ENCODE measurements at places on chromosomes 1 and 21.

DNA sequence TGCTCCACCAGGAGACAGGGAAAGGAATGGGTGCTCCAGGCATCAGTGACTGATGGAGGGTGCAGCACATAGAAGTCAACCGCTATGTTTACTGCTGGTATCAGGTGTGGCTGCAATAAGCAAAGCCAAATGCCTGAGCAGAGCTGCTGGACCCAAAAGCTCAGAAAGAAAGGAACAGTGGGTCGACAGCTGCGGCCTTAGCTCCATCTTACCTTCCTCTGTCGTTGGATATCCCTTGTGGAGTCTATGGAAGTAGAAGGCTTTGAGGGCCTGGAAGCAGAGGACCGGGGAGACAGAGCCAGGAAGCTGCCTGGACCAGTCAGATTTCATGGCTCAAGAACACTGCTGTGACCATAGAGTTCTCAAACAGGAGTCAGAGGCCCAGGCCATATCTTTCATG is 45.3 kb downstream of the RIMS3 start:
- DNase-seq: no peak

GRCh38 chr1:228669242-228669585 is 66.1 kb upstream of the RHOU start:
- DNase-seq: no peak

GRCh38 chr21:33963848-33964555 is 48.4 kb upstream of the ATP5PO start:
- no peak for DNase-seq

DNA sequence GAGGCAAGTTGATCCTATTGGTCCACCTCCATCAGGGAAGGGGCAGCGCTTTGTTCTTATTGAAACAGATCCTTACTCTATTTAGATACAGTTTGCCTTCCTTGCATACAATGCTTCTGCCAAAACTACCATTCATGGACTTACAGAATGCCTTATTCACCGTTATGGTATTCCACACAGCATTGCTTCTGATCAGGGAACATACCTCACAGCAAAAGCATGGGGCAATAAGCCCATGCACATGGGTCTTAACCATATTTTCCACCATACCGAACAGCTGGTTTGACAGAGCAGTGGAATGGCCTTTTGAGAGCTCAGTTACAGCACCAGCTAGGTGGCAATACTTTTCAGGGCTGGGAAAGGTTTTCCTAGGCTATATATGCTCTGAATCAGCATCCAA is 544.8 kb upstream of the ADGRL4 start:
- no peak for DNase-seq

GRCh38 chr1:188363943-188364342 is 1535.2 kb downstream of the PLA2G4A start:
- DNase-seq: no peak

DNA sequence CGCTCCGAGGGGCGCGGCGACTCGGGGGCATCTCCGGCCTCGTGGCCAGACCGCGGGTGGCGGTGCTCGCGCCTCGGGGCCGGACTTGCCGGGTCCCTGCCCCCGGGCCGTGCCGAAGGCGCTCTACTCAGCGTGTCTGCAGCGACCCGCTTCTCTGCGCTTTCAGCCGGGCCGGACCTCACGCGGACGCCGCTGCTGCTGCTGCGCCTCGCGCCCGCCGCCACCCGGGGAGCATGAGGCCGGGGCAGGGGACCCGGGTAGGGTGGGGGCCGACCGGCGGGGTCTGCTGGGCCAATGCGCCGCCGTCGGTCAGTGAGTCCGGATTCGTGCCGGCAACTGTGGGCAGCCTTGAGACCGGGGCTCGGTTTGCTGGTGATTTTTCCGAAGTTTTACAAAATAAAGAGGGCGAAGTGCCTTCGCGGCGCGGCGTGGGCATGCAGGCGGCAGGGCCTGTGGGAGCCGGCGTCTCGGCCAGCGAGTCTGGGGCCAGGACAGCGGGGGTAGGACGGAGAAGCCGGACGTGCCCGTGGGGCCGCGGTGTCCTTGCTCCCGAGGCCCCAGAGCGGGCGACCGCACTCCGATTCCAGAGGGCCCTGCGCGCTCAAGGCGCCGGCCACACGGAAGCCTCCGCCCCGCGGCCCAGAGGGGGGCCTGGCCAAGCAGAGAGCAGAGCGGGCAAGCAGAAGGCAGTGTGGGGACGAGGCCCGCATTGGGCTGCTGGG is 749 bp downstream of the FAM163A start:
- no peak for DNase-seq

DNA sequence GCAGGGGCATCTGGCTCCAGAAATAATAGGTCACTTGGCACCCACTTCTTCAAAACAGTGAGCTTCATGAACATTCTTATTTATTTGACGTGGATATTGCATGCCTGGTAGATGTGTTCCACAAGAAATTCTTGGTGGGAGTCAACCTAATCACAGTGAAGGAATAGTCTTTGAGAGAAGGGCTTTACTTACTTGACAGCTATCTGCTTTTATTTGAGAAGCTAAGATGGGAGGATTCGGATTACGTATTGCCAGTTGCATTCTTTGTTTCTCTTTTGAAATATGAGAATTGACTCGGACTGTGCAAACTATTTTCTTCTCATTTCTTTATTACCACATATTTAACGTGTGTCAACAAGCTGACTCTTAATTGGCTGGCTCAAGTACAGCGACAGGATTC is 117.2 kb downstream of the FASLG start:
- no peak for DNase-seq

GRCh38 chr21:24197132-24197643 is 1410.1 kb downstream of the MRPL39 start:
- no peak for DNase-seq

GRCh38 chr1:34354367-34354766 is 177.7 kb downstream of the C1orf94 start:
- DNase-seq: no peak

DNA sequence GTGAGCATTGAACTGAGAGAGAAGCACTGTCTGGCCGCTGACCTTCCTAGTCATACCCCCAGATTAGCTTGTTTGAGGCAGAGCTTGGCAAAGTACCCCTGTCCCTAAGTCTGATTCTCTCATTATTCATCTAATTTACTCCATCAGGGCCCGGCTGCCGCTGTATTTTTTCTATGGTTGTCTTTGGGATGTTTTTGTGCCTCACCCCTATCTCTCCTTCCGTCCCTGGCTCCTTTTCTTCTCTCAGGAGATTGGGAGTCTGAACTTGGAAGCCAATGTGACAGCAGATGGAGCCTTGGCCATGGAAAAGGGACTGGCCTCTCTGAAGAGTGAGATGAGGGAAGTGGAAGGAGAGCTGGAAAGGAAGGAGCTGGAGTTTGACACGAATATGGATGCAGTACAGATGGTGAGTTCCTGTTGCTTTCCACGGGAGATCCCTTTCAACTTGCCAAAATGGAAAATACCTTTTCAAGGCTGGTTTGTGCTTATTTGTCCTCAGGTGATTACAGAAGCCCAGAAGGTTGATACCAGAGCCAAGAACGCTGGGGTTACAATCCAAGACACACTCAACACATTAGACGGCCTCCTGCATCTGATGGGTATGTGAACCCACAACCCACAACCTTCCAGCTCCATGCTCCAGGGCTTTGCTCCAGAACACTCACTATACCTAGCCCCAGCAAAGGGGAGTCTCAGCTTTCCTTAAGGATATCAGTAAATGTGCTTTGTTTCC is 53.9 kb downstream of the LAMC2 start:
- DNase-seq: no peak

GRCh38 chr1:205719762-205720161 is 30.2 kb downstream of the NUCKS1 start:
- no peak for DNase-seq

DNA sequence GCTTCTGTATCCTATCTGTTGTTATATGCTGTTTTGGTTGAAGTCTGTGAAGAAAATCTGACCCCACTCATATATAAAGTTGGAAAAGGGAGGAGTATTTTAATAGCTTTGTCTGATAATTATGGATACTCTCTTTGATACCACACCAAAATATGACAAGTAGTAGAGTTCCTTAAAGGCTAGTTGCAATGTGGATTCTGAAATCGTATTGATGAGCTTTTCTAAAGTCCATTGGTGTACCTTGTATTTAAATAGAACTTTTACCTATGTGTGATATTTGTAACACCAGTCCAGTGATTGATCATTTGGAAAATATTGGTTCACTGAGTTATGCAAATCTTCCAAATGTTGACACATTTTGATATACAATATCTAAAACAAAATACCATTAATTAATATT is 7.7 kb downstream of the GAS5 start:
- no peak for DNase-seq

- no peak for DNase-seq
Observed at GRCh38 chr21:32174819-32175218, 104.0 kb downstream of the MIS18A start.

DNA sequence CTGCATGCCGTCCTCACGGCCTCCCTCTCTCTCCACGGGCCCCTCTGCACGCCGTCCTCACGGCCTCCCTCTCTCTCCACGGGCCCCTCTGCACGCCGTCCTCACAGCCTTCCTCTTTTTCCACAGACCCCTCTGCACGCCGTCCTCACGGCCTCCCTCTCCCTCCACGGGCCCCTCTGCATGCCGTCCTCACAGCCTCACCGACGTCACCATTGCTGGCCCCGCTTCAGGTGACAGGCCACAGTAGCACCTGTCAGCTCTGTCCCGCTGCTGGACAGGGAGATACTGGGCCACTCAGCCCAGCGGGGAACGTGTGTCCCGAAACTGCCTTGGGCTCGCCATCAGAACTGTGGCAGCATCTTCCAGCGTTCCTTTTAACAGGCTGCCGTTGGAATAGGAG is 82.8 kb upstream of the COL6A1 start:
- DNase-seq: no peak

GRCh38 chr1:154769193-154769895 is 100.7 kb downstream of the KCNN3 start:
- no peak for DNase-seq

DNA sequence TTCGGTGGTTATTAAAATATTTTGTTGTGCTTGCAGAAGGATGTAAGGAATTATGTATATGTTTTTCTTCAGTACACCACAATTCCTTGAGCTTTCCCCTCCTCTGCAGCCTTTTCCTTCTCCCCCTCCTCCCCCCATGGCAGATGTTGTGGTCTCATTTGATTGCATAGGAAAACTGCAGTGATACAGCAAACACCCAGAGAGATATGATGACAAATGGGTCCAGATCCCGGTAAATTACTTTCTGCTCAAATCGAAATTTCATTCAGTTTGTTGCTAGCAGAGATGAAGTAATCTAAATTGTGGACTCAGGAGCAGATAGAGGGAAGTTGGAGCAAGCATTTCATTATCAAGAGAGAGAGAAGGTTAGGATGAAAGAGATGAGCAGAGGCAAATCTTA is 9.9 kb downstream of the LMO4 start:
- DNase-seq: no peak

DNA sequence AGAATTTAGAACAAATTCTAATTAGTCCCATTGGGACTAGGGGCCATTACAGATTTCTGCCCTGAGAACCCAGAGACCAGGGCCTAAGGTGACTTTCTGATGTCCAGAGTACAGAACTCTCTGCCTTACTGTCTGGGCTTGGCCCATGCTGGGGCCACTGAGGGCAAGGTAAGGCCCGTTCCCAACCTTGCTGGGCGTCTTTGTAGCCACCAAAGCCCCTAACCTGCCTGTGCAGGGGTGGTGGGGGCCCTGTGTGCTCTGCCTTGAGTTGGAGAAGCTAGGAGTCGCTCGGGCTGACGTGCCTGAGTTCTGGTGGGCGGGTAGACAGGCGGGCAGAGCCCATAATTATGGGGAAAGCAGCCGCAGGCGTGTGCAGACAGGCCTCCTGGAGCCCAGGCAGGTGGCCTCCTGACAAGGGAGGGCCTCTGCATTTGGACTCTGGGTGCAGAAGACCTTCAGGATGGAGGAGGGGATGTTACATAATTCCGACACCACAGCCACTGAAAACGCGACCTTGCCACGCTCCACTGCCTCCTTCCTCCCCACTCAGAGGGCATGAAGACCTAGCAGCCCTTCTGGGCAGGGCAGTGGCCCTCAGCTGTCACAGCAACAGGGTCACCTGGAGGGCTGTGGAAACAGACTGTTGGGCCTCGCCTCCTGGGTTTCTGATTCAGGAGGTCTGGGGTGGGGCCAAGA is 239.9 kb upstream of the TMEM51 start:
- no peak for DNase-seq

- no peak for DNase-seq
Observed at GRCh38 chr1:16617114-16617631, 3.8 kb upstream of the NBPF1 start.

DNA sequence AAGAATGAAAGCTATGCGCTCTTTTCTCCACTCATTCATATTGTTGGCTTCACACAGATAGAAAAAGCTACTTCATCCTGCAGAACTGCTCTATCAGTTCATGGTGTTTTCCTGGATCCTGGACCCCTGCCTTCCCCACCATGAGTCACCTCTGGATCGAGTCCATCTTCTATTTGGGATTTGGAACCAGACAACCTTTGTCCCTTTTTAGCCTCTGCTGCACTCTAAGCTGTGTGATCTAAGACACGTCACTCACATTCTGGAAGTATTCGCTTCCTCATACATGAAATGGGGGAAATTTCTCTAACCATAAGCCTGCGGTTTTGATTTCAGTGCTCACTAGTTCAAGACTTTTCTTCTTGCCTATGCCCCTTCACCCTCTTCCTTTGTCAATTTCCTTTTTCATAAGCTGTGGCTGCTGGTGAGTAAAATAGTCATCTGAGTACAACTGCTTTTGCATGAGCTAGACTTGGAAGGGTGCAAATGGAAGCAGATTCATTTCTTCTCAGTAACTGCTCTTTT is 14.1 kb upstream of the DEGS1 start:
- peak; percentile 73 for DNase-seq

DNA sequence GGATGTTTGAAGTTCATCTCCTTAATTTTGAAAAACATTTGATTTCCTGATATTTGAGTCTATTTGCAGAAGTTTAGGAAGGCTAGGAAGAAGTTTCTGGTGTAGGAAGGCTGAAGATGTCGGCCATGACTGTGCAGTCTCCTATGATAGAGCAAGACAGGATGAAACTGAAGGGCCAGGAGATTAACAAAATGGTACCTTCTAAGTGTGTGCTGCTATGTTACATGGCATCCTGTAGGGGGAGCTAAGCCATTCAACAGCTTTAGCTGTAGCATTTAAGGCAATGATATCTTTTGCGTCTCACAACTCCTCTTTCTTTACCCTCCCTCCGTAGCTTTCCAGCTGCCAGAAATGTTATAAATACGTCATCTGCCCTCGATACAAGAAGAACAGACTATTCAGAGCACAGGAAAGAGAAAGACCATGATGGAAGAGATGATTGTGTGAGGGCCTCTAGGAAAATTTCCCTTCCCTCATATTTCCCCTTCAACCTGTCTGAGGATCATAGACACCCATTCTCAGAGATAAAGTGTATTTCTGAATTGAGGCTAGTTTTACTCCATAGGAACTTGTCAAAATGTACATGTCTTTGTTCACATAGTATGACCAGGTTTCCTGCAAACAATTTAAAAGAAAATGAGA is 61.1 kb downstream of the XCL1 start:
- no peak for DNase-seq
